Stromal cell of bone marrow (primary cell): ENCODE measurements at places on chromosomes 6 and 20.

DNA sequence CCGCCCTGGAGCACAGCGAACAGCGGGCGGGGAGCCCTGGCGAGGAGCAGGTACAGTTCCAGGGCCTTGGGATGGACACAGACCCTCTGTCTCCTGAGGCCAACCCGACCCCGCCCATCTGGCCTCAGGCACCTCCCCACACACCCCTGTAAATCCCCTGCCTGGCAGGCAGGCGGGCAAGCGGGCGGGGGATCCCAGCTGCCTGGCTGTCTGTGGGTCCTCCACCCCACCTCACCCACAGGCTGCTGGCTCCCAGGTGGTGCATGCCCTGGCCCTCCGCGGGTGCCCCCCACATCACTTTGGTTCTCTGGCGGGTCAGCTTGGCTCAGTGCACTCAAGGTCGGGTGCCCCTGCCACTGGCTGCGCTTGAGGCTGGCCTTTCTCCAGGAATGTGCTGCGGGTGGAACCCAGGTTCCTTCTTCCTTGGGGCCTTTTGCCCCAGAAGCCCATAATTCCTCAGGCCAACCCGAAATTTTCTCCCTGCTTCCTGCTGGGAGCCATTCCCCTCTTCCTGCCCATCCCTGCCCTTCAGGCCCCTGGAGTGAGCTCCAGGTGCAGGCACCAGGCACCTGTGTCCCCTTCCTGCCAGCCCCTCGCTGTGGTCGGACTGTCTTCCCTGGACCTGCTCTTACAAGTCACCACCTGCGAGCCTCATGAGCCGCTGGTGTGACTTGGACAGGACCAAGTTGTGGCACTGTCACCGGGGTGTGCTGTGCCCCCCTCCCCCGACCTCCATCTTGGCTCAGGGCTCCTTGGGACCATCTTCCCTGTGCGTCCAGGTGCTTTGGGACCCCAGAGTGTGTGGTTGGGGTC, 5.3 kb upstream of the TNFRSF6B start:
- DNase-seq: no peak

DNA sequence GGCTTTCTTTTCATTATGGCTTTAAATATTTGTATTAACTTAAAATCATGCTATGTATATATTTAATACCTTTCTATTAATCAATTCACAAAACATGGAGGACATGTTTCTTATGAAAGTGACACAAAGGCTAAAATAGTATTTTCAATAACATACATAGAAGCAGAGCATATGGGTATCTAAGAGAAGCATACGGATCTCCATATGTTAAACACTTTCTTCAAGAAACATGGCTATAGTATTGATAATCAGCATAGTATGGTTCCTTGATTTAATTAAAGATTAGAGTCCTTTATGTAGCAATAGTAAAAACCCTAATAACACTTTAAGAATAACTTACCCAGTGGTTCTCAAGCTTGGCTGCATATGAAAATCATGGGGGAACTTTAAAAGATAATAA, 58.5 kb downstream of the GRIK2 start:
- no peak for DNase-seq

GRCh38 chr6:146857180-146857979, 258.6 kb downstream of the ADGB start:
- peak; percentile 80 for DNase-seq

GRCh38 chr6:137724018-137724403, 143.0 kb upstream of the TNFAIP3 start:
- no peak for DNase-seq

- no peak for DNase-seq
Observed at GRCh38 chr20:23645575-23645974, 7.8 kb upstream of the CST3 start.

- no peak for DNase-seq
Observed at GRCh38 chr20:57768519-57768918, 58.7 kb upstream of the PMEPA1 start.
